ENCODE measurements at places on chromosomes 11 and 22.

- no peak for DNase-seq
These were observed 1008.0 kb downstream of the FAM181B start for GRCh38 chr11:81725701-81726100.

GRCh38 chr11:123065621-123066020 is 3.7 kb upstream of the HSPA8 start:
- peak; percentile 82 for DNase-seq

GRCh38 chr22:29219881-29220670 is 14.4 kb downstream of the EMID1 start:
- no peak for DNase-seq

DNA sequence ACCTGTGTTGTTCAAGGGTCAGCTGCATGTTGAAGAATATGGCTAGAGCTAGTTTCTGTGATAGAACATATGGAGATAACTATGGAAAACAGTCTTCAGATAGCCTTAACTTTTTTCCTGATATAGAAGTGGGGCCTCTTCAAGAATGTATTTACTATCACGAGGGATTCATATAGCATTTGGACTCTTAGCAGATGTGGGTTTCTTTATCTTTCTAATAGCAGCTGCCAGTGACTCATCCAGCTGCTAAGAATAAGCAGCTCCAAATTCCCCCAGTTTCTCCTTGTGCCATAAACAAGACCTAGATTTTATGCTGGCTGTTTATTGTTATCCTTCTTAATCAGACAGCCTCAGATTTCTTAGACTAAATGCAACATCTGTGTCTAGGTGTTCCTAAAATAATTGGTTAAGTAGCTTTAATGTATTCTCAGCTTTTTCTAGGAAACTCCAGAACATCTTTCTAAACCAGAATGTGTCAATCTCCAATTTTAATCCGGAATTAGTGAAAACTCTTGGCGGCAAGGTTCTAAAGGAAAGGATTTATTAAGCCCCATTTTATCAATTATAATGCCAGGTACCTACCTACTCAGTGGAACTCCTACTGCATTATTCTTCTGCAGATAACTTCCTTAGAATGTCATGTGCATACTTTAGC is 119.8 kb downstream of the CSTPP1 start:
- DNase-seq = peak; percentile 94

- DNase-seq = no peak
These were observed 2.5 kb downstream of the ARHGAP32 start for GRCh38 chr11:129189646-129190045.

DNA sequence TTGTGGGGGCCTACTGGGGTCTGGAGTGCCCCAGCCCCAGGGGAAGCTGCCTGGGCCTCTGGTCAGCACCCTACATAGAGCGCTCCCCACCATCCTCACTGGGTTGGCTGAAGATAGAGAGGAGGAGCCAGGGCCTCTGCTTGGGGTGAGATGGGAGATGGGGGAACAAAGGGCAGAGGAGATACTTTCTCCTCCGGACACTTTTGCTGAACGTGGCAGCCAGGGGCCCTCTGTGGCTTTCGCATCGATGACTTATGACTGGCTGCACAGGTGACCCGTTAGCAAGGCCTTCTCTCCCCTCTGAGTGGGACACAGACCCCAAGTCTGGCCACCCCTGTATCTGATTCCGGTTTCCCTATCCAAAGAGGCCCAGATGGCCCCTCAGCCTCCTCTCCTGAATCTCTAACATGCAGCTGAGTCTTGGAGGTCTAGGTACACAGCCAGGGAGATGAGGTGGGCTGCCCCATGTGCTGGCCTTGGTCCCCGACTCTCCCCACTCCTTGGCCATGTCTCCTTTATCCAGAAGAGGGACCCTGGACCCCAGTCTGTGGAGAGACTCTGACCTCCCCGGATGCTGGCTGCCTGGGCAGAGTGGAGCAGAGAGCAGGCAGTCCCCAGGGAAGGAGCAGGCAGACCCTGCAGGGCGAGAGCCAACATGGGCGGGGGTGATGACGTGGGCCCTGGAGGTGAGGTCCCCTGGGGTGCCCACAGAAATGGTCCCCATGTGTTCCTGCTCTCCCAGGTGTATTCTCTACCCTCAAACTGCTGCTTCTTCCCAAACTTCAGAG is 59.3 kb upstream of the NECTIN1 start:
- DNase-seq = no peak

DNA sequence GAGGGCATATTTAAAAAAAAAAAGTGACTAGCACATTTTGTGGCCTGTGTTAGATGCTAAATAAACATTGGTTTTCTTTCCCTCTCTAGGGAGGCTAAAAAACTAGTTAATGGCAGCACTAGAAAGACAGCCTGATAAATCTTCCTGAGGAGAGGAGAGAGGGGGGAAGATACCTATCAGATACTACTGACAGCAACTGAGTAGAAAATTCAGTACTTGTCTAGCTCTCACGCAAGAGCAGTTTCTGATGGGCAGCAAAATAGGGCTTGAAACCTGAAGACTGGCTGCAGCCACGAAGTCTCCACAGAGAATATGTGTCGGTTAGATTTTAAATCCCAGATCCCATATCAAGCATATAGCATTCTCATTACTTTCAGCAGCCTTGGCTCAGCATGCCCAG is 388.2 kb downstream of the KCNA4 start:
- no peak for DNase-seq

- DNase-seq = no peak
These were observed 48.4 kb upstream of the ARHGAP42 start for GRCh38 chr11:100638648-100639047.
